Fibroblast of skin of back (primary cell): ENCODE measurements at places on chromosomes 3 and 15.

DNA sequence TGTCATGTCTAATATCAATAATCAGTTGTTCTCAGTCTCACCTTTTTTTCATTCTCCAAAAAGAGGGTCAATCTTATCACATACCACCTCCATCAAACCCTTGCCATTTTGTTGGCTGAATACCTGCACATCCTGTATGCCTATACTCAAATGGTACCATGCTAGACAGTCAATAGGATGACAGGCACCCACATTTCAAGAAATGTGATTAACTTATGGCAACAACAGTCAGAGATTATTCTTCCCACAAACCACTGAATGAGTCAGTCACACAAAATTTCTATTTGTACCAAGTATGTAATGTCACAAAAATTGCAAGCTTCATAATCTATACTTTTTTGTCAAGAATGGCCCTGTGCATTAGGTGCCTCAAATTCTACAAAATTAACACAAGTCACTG lies 5.1 kb upstream of the SLC27A2 start:
- peak; percentile 18 for DNase-seq

GRCh38 chr3:97901313-97902248 lies 70.7 kb downstream of the RIOX2 start:
- DNase-seq: no peak

- DNase-seq: no peak
Measured at GRCh38 chr3:84904816-84905555, 53.8 kb upstream of the CADM2 start.

GRCh38 chr3:121735047-121735696 lies 14.4 kb downstream of the GOLGB1 start:
- DNase-seq: peak; percentile 59

GRCh38 chr3:151425627-151426340 lies 35.1 kb downstream of the IGSF10 start:
- DNase-seq: no peak

- DNase-seq: no peak
Measured at GRCh38 chr3:58296843-58297242, 9.2 kb upstream of the RPP14 start.

DNA sequence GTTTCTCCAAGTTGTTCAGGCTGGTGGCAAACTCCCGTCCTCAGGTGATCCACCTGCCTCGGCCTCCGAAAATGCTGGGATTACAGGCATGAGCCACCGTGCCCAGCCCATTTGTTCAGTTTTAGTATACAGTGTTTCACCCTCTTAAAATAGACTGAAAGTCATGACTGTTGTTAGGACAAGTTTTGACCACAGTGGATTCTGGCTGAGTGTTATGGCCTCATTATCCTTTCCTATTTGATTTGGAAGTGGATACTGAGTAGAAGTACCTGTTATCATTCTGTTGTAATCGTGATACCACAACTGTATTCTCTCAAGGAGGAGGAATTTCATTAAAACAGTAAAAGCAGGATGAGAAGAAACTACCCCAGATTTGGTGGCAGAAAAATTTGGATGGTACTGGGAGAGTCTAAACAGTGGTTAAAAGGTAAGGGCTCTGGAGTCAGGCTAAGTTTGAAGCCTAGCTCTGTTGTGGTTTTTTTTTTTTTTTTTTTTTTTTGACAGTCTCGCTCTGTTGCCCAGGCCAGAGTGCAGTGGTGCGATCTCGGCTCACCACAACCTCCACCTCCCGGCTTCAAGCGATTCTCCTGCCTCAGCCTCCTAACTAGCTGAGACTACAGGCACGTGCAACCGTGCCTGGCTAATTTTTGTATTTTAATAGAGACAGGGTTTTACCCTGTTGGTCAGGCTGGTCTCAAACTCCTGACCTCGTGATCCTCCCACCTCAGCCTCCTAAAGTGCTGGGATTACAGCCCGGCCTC lies 2.6 kb downstream of the MAP2K1 start:
- DNase-seq: no peak

DNA sequence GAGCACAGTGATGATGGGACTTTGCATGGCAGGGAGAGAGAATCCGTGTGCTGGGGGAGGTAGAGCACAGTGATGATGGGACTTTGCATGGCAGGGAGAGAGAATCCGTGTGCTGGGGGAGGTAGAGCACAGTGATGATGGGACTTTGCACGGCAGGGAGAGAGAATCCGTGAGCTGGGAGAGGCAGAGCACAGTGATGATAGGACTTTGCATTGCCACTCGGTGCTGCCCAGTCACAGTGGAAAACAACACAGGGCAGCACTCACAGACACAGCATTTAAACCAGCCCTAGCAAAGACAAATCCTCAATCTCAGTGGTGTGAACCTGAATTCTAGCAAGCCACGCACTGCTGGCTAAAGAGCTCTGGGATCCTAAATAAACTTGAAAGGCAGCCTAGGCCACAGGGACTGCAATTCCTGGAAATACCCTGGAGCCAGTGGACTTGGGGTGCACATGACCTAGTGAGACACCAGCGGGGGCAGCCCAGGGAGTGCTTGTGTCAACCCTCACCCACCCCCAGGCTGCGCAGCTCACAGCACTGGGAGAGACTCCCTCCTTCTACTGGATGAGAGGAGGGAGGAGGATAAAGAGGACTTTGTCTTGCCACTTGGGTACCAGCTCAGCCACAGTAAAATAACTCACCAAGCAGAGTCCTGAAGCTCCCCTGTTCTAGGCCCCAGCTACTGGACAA lies 23.4 kb upstream of the TNK2 start:
- no peak for DNase-seq

DNA sequence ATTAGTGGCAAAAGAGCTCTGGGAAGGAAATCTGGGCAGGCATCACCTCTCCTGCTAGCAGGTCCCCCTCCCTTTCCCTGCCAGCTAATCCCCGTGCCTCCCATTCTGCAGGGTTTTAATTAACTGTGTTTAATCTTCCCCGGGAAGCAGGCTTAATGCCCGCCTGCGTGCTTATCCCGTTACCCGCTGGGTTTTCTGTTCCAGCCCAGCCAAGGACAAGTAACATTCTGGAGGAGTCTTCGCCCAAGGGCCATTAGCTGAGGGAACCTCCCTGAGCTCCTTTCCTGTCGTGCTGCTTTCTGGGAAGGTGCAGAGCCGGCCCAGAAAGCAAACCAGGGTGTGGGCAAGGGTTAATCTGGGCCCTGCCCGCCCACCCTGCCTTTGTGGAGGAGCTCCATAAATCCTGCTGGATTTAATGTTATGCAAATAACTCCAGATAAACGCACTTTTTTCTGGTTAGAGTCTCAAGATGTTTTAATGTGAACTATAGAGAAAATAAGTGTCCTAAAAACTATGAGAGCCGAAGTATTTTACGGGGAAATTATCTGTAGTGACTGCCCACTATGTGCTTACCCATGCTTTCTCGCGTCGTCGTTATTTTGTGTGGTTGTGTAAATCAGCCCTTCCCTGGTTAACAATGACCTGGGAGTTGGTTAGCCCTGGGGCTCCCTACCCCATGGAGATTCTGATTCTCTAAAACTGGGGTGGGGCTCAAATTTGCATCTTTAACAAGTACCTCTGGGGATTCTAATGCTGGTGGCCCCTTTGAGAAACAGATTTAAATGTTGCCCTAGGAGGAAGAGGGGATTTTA lies 25.9 kb downstream of the TRIM71 start:
- DNase-seq: no peak

- DNase-seq: peak; percentile 27
Measured at GRCh38 chr15:63599401-63600000, 2.3 kb downstream of the FBXL22 start.

DNA sequence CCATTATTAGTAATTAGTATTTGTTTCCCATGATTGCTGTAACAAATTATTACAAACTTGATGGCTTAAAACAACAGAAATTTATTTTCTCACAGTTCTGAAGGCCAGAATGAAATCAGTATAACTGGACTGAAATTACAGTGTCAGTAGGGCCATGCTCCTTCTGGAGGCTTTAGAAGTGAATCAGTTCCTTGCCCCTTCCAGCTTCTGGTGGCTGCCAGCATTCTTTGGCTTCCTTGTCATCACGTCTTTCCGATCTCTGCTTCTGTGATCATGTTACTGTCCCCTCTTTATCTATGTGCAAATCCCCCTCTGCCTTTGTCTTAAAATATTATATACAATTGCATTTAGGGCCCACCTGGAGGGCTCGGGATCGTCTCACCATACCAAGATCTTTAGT lies 92.0 kb downstream of the FOXB1 start:
- peak; percentile 82 for DNase-seq

GRCh38 chr15:51114437-51115119 lies 19.9 kb upstream of the TNFAIP8L3 start:
- DNase-seq: peak; percentile 41

DNA sequence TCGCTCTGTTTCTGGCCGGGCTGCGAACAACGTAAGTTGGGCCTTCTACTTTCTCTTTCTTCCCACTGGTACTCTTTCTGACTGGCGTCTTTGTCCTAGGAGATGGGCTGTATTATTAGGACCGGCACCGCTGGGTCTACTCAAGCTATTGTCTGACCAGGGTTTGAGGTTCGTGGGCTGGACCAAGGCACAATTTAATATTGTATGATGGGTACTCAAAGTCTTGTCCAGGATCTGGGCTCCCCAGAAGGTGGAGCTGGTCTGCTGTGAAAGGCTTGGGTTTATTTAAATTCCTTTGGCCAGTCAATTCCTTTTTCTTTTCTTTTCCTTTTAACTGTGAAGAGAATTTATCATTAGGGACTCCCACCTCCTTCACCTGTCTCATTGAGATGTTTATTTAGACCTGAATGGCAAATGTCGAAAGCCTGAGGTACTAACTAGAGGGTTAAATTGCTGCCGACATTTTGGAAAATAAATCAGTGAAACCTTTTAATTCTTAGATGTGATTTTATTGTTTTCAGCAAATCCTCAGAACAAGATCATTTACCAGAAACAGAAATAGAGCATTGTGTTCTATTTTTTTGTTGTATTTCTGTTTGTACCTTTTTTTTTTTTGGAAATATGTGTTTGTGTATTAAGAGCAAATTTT lies 410 bp downstream of the LRRC49 start:
- peak; percentile 77 for DNase-seq

DNA sequence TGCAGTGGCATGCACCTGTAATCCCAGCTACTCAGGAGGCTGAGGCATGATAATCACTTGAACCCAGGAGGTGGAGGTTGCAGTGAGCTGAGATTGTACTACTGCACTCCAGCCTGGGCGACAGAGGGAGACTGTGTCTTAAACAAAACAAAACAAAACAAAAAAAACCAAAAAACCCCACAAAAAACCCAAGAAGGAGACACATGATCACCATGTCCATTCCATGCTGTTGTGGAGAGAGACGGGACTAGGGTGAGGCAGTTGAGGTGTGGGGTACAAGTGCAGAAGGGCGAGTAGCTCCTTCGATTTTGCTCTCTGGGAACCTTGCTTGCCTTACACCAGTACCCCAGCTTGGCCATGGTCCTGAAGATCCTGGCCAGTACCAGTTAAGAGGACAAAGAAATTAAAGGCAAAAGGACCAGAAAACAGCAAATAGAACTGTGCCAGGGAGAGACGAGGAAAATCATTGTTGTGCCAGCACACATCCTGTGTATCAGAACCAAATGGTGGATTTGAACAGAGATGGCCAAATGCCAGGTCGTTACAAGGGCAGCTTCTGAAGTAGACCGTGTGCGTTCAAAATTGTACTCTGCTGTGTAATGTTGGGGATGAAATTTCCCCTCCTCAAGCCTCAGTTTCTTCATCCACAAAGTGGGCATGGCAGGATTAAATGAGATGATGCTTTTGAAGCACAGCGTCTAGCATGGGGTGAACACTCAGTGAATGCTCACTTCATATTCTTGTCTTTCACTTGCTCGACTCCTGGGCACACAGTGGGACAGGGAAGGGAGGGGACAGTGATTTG lies 42.9 kb upstream of the CTSH start:
- DNase-seq: no peak

- no peak for DNase-seq
Measured at GRCh38 chr3:14839236-14839635, 20.5 kb downstream of the FGD5 start.

DNA sequence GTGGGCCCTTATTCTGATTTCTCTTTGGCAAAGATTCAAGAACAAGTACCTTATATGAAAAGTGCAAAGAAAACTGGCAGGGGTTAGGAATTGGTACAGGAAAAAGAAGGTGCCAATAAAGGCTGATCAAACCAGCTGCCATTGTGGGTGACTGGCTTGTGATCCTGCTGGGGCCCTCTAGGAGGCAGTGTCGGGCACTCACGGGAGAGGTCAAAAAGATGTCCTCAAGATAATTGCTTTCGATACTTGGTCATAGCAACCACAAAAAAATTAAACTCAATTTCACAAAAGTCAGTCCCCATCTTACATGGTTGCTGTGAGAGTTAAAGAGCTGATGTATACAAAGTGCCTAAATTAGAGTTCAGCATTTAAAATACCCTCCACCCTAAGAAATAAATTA lies 31.0 kb upstream of the CAV3 start:
- DNase-seq: no peak

DNA sequence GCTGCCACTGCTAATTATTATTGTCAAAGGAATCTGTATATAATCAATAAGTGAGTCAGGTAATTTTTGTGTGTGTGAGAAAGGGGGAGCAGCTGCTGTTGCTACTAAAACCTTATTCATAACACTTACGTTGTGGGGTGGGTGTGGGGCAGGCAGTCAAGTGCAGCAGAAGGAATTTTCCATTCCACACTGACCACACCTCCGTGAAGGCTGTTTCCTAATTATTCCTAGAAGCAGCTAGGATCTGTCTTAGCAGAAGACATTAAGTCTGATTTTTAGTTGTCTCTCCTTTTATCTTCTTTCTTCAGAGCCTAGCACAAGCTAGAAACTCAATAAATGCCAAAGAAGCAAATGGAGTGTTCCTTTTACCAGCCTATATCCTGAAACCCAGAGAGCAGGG lies 4.0 kb upstream of the U2SURP start:
- no peak for DNase-seq

- DNase-seq: peak; percentile 68
Measured at GRCh38 chr3:188567478-188568195, 413.7 kb downstream of the LPP start.

DNA sequence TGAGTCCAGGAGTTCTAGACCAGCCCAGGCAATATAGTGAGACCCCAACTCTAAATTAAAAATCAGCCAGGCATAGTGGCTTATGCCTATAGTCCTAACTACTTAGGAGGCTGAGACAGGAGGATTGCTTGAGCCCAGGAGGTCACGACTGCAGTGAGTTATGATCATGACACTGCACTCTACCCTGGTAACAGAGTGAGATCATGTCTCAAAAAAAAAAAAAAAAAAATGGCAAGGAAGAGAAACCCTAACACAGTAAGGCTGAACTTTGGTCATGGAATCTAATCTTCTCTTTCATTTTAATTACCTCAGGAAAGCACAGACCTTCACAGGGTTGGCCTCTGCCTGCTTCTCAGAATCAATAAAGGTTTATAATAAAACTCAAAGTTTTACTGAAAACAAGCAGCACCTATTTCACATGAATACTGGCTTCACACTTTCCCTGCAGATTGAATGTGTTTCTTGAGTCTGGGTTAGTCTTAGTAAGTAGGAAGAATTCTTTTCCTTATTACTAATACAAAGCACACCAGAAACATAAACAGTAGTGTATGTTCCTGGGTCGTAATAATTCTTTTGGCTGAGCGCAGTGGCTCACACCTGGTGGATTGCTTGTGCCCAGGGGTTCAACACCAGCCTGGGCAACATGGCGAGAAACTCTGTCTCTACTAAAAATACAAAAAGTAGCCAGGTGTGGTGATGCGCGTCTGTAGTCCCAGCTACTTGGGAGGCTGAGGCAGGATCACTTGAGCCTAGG lies 11.6 kb upstream of the NR2C2 start:
- no peak for DNase-seq

- DNase-seq: no peak
Measured at GRCh38 chr3:4494895-4495264, 1.7 kb downstream of the ITPR1 start.
